Stromal cell of bone marrow (primary cell): ENCODE measurements at places on chromosomes 3 and 15.

GRCh38 chr15:40069178-40070165, 30.5 kb upstream of the SRP14 start:
- DNase-seq, result peak; percentile 60

- DNase-seq, result no peak
Observed at GRCh38 chr3:105347625-105348302, 18.9 kb upstream of the ALCAM start.

GRCh38 chr3:107525644-107526305, 3.0 kb downstream of the BBX start:
- DNase-seq, result no peak

GRCh38 chr3:33687406-33688010, 30.5 kb downstream of the CLASP2 start:
- DNase-seq, result no peak

DNA sequence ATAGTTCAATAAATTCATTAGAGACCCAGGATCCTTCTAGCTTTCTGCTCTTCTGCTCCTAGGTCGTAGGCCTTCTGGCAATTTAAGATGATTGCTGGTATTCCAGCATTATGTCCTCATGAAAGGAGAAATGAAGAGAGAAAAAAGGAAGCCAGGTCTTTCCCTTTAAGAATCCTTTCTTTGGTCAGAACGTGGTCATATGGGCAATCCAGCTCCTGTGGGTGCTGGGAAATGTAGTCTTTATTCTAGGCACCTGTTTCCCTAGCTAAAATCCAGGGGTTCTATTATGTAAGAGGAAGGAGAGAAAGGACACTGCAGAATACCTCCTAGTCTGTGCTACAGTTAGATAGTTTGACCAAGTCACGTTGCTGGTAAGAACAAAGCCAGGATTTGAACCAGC, 35.5 kb upstream of the NR1I2 start:
- no peak for DNase-seq

DNA sequence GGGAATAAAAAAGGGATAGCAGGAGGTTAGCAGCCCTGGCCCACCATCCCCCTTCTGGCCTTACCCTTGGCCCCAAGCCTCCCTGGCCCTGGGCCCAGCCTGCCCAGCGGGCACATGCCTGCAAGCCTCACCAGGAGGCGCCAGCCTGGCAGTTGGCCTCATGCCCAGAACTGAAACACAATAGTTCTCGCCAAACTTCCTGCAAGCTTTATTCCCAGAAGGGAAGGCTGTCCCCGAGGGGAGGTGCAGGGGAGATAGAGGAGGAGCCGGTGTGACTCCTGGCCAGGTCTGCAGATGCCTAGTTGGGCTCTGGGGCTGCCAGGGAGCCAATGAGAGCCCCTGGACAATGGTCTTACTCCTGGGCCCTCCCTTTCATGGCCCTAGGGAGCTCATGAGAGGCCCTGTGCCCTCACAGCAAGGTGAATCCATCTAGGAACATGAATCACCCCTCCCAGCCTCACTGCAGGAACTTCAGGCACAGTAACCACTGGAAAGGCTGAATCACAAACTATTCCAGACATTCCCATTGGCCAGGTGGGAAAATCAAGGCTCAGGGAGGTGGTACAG, 4.0 kb downstream of the CCDC33 start:
- DNase-seq, result peak; percentile 48

DNA sequence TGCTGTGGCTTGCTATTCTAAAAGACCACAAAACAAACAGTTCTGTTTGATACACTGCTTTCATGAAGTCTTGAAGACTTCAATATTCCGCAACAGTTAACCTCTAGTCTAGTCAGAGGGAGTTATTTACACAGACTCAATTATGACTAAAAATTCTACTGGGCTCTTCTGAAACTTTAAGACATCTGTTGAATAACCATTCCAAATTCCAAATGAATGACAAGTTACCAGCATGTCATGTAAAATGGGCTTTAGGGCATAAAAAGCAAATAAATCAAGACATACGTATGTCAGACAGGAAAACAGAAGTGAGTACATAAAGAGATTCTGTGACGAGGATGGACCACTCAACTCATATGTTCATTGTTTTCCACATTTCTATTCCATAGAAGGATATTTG, 93.9 kb downstream of the PLOD2 start:
- peak; percentile 52 for DNase-seq

- DNase-seq, result no peak
Observed at GRCh38 chr3:119762876-119763275, 19.0 kb upstream of the NR1I2 start.

DNA sequence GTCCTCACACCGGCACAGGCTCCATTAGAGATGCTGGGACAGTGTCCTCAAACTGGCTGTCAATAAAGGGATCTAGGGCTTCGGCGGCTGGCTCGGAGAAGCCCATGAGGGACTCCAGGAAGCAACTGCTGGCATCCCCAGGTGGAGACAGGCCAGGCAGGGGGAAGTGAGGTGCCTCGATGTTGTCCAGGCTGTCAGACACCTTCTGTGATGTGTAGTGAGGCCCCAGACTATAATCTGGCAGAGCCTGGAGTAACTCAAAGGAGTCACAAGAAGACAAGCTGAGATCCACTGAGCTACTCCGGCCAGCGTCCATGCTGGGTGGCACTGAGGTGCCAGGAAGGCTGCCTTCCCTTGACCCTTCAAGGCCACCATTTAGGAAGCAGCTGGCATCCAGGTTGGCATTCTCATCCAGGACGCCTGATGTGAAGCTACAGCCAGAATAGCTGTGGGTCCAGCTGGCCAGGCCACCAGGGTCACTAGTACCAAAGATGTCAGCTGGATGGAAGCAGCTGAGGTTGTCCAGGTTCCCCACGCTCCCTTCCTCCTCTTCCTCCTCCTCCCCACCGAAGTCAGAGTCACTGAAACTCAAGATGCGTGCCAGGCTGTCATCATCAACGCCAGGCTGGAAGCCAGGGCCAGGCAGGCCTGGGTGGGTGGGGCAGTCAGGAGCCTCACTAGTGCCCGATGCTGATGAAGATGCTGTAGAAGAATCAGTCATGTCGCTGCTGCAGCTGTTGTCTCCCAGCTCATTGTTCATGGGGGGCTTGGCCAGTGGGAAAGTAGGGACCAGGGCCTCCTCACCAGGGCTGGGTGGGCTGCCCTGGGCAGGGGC, 10.1 kb downstream of the CSRNP1 start:
- DNase-seq, result no peak
